ENCODE measurements at places on chromosomes 7 and 10.

DNA sequence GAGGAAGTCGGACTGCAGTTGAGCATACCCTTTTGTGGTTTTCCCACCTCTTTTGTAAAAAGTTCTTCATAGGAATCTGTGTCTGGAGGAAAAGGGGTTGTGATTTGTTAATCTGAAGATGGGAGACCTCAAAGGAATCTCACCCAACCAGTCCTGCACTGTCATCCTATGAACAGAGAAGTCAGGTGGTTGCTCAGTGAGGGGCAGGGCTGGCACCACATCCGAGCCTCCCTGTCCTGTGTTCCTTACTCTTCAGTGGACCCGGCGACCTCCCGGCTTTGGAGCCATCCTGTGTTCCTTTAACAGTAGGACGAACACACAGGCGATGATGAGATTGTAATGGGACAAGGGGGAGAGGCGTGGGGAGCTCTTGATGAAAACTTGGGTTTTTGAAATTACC, 2.8 kb upstream of the MGMT start:
- DNase-seq: no peak

- no peak for DNase-seq
Measured at GRCh38 chr10:32347363-32348022, 535 bp upstream of the EPC1 start.

DNA sequence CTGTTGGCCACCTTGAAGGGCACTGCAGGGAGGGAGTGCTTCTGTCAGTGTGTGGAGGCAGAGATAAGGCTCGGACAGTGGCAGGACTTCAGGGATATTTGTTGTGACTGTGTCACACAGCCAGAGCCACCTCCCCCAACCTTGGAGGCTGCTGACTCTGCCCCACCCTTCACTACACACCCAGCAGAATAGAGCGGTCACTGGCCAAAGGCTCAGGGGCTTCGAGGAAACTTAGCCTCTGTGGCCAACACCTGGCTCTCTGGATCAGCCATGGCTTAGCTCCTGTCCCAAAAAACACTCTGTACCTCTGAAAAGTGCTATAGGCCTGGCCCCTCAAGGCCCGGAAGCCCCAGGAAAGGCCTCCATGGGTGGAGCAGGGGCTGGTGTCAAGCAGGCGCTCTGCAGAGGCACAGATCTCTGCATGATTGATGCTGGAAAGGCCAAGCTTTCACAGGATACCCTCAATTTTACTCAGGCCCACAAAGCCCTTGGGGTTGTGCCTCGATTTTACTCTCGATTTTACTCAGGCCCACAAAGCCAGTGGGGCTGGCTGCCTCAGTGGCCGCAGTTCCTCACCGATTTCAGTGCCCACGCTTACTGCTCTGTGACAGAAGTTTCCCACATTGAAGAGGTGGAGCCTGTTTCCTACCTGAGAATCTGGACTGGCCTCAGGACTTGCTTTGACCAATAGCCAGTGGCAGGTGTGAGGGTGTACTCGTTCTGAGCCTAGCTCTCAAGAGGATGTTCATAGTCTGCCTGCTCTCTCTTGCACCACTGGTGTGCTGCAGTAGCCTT, 113.2 kb upstream of the GPR26 start:
- no peak for DNase-seq

GRCh38 chr10:78407966-78408365, 374.3 kb downstream of the RPS24 start:
- no peak for DNase-seq

DNA sequence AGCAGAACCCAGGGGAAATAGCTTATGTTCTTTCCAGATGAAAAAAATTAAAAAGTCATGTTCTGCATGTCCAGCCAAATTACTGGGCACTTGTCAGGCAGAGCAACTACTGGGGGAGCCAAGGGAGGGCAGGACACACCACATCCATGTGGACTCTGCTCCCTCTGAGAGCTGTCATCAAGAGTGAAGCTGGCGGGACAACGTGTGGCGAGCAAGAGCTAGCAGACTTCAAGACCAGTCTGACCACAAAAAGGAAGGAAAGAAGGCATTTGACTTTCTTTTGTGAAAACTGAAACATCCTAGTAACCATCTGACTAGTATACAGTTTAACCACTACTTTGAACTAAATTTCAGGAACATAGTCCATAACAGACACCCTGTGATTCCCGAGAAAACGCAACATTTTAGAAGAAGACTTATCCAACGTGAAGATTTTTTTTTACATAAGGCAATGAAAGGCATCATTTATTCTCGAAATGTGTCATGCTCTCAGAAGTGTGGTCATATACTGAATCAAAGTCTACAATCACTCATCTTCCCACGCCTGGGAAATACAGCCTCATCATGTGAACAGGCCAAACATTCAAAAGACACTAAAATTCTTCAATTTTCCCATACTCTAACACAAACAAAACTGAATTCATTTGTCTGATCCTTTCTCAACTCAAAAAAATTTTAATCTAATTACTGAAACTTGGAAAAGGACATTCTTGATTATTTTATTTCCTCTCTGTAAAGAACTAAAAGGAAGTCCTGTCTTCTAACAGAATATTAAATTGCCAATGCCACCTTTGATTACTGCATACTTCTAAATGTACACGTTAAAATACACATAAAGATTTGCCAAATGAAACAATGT, 15.5 kb downstream of the CYTH3 start:
- no peak for DNase-seq

DNA sequence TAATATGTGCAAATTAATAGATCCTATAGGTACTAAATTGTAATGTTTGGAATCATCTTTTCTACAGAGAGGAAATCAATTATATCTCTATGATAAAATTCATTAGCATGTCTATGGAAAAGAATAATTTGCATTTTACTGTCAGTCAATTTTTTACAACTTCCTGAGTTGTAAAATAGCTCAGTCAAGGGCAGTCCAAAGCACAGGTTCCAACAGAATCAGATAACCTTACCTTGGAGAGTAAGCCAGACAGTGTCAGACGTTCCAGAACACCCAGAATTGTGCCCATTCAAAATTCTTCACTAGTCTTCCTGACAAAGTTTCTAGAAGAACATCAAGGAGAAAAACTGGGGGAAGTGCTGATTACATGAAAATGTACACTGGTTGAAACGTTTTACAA, 31.1 kb upstream of the IMMP2L start:
- DNase-seq: no peak

DNA sequence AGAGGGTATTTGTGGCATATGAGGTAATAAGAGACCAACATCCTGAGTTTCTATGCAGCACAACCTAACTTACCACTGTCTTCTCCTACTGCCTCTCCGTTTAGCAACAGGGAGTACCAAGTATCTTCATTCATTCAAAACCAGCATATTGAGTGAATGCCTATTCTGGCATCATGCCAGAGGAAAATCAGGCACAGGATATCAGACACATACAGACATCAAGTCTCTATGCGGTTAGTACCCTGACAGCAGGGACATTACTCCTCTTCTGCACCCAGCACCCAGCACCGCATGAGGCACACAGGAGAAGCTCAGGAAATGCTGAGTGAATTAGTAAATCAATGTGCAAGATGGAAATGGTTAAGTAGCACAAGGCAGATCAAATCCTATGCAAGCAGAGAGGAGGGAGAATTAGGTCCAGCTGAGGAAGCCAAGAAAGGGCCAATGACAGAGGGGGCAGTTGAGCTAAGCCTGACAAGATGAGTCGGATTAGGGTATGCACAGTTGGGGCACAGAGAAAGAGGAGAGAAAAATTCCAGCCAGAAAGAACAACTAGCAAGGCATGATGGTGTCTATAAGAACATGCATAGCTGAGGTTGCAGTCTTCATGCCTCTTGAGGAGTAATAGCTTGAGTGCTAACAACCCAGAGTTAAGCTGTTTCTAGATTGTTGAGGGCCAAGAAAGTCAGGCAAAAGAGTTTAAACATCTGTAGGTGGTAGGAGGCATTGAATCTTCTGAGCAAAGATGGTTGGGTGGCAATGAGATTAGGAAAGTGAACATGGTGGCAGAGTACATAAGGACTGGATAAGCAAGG, 146.0 kb downstream of the PLXNA4 start:
- DNase-seq: no peak

DNA sequence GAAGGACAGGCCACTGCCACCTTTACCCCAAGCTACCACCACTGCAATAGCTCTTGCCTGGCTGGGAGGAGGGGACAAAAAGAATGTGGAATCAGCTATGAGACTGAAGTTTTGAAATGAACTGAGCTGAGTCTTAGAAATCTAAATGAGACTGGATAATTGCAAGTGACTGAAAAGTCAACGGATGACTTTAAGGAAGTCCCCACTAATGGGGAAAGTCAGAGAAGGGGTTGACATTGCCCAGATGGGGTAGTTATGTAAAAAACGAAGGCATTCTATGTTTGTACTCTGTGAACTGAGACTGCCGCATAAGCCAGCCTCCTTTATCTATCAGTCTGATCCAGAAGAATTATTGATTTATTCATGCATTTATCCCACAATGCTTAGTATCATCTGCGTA, 67.2 kb downstream of the RBM20 start:
- DNase-seq: no peak

DNA sequence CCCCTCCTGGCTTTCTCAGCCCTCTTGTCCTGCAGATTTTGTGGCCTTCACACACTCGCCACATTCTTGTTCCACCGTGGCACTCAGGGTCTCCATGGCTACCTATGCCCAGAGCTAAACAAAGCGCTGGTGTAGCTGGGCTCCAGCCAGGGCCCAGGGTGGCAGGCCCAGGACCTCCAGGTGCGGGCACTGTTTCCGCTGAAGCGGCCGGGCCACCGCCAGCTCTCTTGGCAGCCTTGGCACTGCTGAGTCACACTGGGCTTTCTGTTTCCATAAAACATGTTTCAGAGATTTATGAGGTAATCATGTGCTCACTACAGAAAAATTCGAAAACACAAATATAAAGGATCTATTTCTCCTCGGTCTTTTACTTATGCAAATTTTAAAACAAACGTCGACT, 51.3 kb downstream of the AOC1 start:
- peak; percentile 45 for DNase-seq

GRCh38 chr10:95791425-95791979, 35.5 kb downstream of the ENTPD1 start:
- no peak for DNase-seq

GRCh38 chr7:66681491-66682349, 53.0 kb downstream of the KCTD7 start:
- peak; percentile 93 for DNase-seq

GRCh38 chr7:137742051-137742450, 104.7 kb downstream of the DGKI start:
- DNase-seq: no peak

DNA sequence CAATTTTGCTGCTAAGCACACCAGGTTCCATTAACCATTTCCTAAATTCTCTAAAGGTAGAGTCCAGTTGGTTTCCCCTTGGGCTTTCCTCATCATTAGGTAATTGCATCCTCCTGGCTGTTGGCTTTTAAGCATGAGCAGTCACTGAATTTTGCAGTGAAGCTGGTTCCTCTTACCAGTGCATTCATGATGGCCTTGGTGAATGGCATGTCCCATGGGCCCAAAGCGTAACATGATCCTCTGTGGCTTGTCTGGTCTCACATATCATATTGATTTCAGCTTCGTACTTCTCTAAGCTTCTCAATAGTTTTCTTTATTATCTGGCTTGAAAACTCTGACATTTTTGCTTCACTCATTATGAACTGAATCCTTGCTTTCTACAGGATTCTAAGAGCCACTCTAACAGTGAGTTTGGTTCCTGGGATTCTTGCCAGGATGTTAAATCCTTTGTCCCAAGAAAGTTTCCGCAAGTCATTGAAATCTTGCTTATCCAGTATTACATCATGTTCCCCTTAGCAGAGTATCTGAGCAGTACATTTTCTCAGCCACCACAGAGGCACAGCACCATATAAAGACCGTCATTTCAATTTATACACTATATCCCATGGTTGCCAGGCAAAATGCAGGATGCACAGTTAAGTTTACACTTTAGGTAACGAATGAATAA, 134.2 kb downstream of the PTN start:
- no peak for DNase-seq

GRCh38 chr7:113918946-113919345, at the start of gene PPP1R3A:
Gene PPP1R3A, minus strand, starts transcription at chr7:113919009. Its CDS starts 13 bp downstream, at chr7:113918996.
- DNase-seq: no peak

DNA sequence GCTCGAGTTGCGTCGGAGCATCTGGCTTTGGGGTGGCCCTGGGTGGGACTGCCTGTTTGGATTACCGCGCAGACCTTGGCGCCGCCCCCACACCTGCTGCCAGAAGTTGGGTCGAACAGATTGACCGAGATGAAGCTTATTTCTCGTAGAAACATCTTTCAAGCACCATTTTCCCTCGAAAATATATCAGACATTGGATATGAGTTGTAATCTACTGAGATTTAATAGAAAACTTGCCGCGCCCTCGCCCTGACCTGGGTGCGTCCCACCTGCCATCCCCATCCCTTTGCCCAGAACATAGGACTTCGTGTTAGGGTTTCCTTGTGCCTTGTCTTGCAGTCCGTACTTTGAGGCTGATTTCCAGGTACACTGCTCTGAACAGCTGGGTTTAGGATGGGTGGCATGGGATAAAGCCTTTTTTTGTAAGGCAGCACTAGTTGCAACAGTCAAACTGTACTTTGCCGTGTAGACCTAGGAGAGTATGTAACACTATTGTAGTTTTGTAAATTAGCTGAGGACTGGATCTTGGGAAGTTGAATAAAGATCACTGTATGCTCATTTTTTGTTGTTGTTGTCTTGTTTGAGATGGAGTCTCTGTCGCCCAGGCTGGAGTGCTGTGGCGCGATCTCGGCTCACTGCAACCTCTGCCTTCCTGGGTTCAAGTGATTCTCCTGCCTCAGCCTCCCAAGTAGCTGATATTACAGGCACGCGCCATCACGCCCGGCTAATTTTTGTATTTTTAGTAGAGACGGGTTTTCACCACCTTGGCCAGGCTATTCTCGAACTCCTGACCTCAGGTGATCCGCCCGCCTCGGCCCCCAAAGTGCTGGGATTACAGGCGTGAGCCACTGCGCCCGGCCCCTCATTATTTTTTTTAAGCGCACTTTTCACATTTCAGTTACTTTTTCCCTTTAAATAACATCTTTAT, 978 bp downstream of the OGDH start:
- no peak for DNase-seq

DNA sequence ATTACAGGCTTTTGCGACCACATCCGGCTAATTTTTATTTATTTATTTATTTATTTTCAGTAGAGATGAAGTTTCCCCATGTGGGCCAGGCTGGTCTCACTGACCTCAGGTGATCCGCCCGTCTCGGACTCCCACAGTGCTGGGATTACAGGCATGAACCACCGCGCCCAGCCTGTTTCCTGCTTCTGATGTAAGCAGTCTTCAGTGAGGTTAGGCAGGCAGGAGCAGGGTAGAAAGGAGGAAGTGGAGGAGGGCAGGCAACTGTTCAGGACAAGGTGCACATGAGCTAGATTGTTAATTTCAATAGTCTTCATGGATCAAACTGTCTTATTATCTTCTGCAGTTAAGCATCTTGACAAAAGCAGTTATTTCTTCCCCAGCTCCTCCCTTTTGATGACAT, 605.0 kb downstream of the CCSER2 start:
- DNase-seq: no peak

- peak; percentile 49 for DNase-seq
Measured at GRCh38 chr10:74585231-74586087, 240.9 kb upstream of the KAT6B start.

- DNase-seq: no peak
Measured at GRCh38 chr10:100930368-100930767, 17.6 kb downstream of the SLF2 start.

- DNase-seq: no peak
Measured at GRCh38 chr10:131943021-131943814, 38.5 kb downstream of the BNIP3 start.

- peak; percentile 25 for DNase-seq
Measured at GRCh38 chr7:156836443-156836842, 56.5 kb downstream of the LMBR1 start.
